ENCODE measurements at places on chromosomes 5 and 9. TPM values are rescaled to one million over a fixed set of nuclear protein-coding genes. Genes with fewer than 3 reads are reported as not detected.

The MARCOL gene
- total RNA-seq = not detected

The CDC23 gene
- 24.6 TPM for total RNA-seq

The IFNA2 gene
- not detected for total RNA-seq

The PGM5 gene
- total RNA-seq = 3.0 TPM

The ANKRD34B gene
- total RNA-seq = not detected

The SLC6A7 gene
- total RNA-seq = not detected

All from smooth muscle cell of the umbilical artery (primary cell).